ENCODE measurements at places on chromosomes 3 and 15. TPM values are rescaled to one million over a fixed set of nuclear protein-coding genes. Genes with fewer than 3 reads are reported as not detected.

ATG7 gene
- total RNA-seq, result 50.7 TPM

GOLGA8F gene
- not detected for total RNA-seq

MASP1 gene
- total RNA-seq, result 5.5 TPM

OR5H2 gene
- total RNA-seq, result not detected

SMCO1 gene
- total RNA-seq, result not detected

PRSS50 gene
- 4.7 TPM for total RNA-seq

TIMP4 gene
- 30.3 TPM for total RNA-seq

TF gene
- total RNA-seq, result 1.0 TPM

PPARG gene
- total RNA-seq, result 26.7 TPM

CP gene
- total RNA-seq, result 111 TPM

OTOL1 gene
- not detected for total RNA-seq

AHSG gene
- not detected for total RNA-seq

SLC2A2 gene
- total RNA-seq, result not detected

CCPG1 gene
- 118 TPM for total RNA-seq

CCDC33 gene
- total RNA-seq, result not detected

SLC30A4 gene
- total RNA-seq, result 15.9 TPM

PLIN1 gene
- total RNA-seq, result 3.3 TPM

FGD5 gene
- 20.8 TPM for total RNA-seq

GLDN gene
- 1.8 TPM for total RNA-seq

IGF2BP2 gene
- 15.6 TPM for total RNA-seq

CGNL1 gene
- total RNA-seq, result 55.1 TPM

RPP25 gene
- 14.2 TPM for total RNA-seq

CASR gene
- 0.17 TPM for total RNA-seq

PCYT1A gene
- 78.3 TPM for total RNA-seq

ARIH2 gene
- 136 TPM for total RNA-seq

ADAMTS9 gene
- total RNA-seq, result 142 TPM

GOLGA6D gene
- not detected for total RNA-seq

MAN2C1 gene
- 357 TPM for total RNA-seq

GOLGA8S gene
- 2.1 TPM for total RNA-seq

TNFAIP8L3 gene
- 11.3 TPM for total RNA-seq

EOMES gene
- not detected for total RNA-seq

MPI gene
- 72.2 TPM for total RNA-seq

MEX3B gene
- total RNA-seq, result 0.79 TPM

IMPG2 gene
- 0.58 TPM for total RNA-seq

KNL1 gene
- total RNA-seq, result 0.78 TPM

TM6SF1 gene
- total RNA-seq, result 14.0 TPM

GRIP2 gene
- total RNA-seq, result 0.38 TPM

PIGB gene
- total RNA-seq, result 23.2 TPM

MESP1 gene
- total RNA-seq, result not detected

DOCK3 gene
- total RNA-seq, result 54.2 TPM

ZNF197 gene
- 25.5 TPM for total RNA-seq

PARP9 gene
- 31.3 TPM for total RNA-seq

CAV3 gene
- total RNA-seq, result not detected

GPR15 gene
- total RNA-seq, result not detected

RAD51 gene
- not detected for total RNA-seq

MYRIP gene
- 1.6 TPM for total RNA-seq

SAMD7 gene
- total RNA-seq, result not detected

CCDC9B gene
- total RNA-seq, result 100 TPM

CSTA gene
- total RNA-seq, result not detected

LRRC34 gene
- total RNA-seq, result 2.9 TPM
